ENCODE measurements at places on chromosomes 12 and 14.

DNA sequence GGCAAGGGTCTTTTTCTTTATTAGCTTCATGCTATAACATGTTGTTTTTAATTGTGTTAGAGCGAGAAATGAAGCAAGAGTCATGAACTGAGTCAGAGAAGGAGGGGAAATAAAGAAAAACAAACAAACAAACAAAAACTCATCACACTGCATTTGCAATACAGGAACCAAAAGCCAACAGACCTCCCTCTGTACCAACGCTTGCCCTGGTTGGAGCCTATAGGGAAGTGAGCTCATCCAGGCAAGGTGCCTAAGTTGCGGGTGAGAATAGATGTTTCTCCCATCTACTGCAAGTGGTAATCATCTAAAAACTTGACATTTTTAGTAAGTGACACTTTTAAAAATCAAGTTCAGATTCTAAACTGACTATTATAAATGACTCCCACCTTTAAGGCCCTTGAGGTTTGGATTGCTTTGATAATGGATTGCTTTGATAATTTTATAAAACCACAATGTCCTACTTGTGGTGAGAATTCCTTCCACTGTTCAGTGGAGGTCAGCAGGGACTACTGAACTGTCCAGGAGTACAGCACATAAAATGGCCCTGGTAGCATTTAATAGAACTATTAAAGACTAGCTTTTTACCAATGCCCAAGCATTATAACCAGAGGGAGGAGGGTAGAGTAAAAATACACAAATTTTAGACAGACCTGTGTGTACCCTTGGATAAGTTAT is 31.3 kb downstream of the SLC38A1 start:
- DNase-seq: no peak

GRCh38 chr14:52988139-52988538 is 37.3 kb upstream of the FERMT2 start:
- DNase-seq: no peak

DNA sequence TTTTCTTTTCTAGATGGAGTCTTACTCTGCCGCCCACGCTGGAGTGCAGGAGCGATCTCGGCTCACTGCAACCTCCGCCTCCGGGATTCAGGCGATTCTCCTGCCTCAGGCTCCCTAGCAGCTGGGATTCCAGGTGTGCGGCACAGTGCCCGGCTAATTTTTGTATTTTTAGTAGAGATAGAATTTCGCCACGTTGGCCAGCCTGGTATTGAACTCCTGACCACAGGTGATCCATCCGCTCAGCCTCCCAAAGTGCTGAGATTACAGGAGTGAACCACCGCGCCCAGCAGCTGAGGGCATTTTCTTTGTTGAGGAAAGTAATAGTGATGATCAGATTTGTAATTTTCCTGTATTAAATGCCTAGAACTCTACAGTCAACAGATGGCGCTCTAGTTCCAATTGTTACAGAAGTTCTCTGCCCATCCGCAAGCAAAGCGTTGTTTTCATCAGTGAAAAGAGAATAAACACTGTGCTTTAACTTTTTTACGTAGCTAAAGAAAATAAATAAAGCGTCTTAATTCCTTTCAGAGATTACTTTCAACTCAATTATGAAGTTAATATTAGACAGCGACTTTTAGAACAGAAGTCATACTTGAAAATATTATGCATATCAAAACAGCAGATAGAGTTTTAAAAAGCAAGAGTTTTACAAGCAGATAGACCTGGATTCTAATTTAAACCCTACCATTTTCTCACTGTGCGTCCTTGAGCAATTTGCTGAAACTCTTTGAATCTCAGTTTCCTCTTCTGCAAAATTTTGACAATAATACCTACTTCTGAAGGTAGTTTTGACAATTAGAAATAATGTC is 335.1 kb downstream of the DUSP6 start:
- DNase-seq: peak; percentile 73

DNA sequence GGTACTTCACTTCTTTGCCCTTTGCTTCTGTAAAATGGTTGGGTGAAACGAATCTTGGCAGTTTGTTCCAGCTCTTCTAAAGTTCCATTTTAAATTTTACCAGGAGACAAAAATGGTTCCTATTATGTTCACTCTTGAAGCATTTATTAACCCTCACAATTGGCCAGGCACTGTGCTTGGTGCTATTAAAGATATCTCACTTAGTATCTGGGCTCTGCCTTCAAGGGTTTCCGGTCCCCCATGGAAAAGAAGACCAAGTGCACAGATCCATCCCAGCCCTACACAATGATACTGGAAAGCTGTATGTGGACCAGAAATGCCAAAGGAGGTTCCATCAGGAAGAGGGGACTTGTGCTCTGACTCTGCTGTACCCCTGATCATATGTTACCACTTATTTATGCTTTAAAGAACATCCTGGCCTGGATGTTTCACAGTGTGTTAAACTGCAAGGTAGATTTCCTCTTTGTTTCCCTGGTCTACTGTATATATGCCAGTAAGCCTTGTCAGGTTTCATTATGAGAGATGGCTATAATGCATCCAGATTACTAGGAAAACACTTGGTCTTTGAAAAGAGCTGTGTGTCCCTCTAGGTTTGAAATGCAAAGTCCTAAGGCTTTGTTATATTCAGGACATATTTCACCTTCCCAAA is 154.8 kb downstream of the PRKCH start:
- no peak for DNase-seq

GRCh38 chr14:91173221-91173670 is 59.4 kb downstream of the DGLUCY start:
- DNase-seq: peak; percentile 52

- no peak for DNase-seq
Measured at GRCh38 chr12:102917026-102917787, at the start of gene PAH. Gene PAH, minus strand, starts transcription at chr12:102917244. Its CDS starts 114 bp downstream, at chr12:102917130.

DNA sequence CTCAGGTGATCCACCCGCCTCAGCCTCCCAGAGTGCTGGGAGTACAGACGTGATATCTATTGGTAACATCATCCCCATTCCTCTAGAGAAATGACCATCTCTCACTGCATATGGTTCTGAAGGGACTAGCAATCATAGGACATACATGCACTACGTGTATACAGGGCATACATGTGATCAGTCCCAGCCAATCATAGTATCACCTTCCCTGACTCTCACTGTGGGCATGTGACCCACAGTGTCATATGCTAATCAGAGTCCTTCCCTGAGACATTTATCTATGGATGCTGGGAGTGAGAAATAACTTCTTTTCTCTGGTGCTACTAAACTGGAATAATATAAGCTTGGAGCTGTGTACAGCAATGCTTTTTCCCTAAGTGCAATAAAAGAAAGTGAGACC is 12.1 kb upstream of the FBXW8 start:
- no peak for DNase-seq

DNA sequence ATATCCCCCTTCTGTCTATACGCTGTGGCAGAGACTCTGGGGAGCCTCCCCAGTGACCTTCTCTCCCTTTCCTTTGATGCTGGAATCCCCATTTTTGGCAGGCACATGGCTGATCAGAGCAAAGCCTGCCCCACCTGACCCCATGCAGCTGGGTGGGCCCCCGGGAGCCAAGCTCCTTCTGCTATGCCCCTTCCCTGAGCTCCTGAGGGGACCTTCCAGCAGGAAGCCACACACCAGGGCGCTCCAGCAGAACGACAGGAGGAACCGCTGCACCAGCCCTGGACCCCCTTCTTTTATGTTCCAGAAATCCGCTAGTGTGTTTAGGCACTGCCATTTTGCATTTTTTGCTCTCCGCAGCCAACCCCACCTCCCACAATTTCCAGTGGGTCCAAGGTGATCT is 44.6 kb downstream of the TRAFD1 start:
- no peak for DNase-seq

- no peak for DNase-seq
Measured at GRCh38 chr12:95200128-95200894, 17.0 kb downstream of the FGD6 start.
